ENCODE measurements at places on chromosomes 2 and 18.

DNA sequence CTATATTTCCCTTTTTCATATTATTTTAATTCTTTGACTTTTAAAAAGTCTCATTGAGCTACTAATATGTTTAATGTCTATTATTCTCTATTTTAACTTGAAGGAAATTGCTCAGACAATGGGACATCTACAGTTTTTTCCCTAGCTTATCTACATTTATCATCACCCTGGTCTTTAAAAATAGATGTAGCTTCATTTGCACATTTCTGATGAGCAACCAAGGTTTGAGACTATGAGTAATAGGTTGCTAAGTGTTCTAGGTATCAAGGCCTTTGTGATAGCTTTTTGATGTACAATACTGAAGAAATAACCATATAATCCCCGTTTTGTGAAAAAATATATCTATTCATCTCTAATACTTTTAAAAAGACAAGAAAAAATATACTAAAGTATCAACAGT, 47.0 kb downstream of the STAT4 start:
- no peak for DNase-seq

- DNase-seq = no peak
Observed at GRCh38 chr18:73366713-73367112, 498.9 kb upstream of the NETO1 start.

DNA sequence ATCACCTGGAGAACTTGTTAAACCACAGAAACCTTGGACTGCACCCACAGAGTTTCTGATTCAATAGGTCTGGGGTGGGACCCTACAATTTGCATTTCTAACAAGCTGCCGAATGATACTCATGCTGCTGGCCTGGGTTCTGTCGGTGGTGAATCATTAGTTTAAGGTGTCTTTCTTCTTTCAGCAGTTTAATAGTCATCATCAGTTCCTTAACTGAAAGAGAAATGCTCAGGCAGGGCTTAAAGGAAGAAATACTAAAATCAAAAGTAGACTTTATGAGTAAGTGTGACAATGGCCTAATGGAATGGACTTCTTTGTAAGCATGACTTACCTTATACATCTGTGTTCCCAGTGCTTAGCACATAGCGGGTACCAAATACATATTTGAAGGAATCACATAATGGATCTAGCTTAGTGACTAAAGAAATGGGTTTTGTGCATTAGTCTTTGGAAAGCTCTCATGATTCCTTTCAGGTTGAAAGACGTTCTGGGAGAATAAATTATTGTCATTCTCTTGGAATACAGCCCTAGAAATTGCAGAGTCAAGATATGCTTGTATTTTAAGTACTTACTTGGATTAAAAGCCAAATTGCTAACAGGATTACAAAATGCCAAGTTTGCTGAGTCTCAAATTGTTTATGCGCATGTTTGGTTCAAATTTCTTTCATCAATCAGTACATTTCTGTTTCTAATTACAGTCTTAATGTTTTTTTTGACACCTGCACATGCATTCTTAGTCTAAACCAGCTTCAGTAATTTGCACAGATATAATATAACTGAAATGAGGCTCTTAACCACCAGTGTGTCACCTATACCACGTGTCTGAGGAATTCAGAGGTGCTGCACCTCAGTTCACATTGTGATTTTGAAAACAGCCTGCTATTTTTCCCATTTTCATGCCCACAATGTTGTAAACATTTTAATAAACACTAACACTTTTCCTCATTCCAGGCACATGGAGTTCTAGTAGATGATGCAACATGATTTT, 220.3 kb upstream of the NRP2 start:
- no peak for DNase-seq

DNA sequence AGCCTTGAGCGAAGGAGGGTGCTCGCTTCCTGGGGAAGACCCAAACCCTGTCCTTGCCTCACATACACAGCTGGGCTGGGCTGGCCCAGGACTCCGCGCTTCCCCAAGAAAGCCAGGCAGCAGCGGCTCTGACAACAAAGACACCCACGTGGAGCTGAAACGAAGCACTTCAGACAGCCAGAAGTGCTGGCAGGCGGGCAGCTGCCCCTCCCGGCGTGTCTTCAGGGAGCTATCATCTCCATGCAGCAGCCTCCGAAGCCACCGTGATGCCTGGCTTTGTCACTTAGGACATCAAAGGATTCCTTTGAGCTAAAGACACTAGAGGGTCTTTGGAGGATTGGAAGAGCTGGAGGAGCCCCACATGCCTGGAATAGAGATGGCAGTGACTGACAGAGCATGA, 35.2 kb downstream of the C1QL2 start:
- no peak for DNase-seq

GRCh38 chr2:23456396-23456795, 71.4 kb downstream of the KLHL29 start:
- no peak for DNase-seq

- no peak for DNase-seq
Observed at GRCh38 chr2:207239754-207240494, 74.2 kb upstream of the KLF7 start.

DNA sequence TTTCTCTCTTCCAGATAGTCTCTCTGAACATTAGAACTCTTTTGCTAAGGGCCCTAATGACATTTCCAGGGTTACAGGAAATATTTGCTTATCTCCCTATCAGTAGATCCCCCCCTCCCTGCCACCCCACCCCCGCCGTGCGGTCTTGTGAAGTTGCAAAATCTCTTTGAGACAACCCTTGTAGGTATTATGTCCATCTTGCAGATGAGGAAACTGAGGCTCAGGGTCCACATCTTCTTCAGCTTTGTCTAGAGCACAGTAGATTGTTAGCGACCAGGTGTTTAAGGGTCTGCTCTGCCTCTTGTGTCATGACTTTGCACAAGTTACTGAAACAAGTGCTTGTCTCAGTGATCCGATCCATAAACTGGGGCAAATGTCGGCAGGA, 65.8 kb upstream of the GATA6 start:
- DNase-seq = no peak

DNA sequence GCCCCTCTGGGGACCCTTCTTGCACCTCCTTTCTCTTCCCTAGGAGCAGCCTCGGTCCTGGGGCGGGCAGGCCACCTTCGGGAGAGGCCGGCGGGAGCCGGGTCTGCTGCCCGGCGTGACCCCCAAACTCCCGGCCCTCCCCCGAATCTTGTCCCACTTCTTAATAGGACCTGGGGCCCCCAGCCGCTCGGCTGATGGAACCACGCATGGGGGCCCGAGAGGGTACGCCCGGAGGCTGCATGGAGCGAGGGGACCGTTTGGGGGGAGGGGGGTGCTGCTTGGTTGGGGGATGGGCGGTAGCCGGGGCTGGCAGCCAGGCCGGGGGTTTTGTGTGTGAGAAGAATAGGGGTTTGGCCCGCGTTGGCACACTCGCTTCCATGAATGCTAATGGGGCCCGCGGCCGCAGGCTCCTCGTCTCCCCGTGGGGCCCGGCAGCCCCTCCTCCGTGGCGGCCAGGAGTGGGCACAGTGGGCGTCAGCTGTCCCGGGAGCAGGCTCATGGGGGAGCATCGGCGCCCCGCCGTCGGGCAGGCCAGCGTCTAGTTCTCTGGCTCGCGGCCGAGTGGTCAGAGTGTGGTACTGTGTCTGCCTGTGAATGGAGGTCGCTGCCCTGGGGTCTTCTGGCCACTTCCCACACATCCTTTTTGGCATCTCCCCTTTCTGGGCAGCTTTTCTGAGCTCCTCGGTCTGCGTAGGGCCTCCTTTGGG, 1.0 kb downstream of the GAREM2 start:
- DNase-seq = no peak

DNA sequence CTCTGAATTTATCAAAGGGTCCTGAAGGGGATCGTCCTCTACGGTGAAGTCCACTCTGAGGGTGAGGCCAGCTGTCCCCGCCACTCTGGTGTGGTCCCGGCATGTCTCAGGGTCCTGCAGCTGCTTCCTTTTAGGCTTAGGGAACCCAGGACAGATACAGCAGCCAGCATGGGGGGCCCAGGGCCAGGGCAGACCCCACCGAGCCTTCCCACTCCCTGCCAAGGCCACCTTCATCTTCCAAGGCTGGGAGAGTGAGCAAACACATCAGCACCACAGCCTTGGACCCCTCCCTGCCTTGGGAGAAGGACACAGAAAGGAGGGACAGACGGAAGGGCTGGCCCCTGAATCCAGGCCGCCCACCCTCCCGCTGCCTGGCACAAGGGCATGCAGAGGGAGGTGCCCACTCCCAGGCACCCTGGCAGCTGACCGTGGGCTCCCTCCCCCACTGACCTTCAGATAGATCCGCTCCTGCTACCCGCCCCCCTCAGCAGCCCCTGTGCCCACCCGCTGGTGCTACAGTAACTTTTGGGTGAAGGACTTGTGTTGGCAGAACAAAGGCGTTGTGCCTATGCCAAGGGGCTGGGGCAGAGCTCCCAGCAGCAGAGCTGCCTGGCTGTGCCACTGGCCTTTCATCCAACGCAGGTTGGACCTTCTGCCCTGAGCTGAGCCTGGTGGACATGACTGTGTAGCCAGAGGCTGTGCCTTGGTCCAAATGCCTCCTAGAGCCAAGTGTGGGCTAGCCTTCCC, 7.6 kb downstream of the CYP26B1 start:
- no peak for DNase-seq

GRCh38 chr18:57131782-57132181, 15.1 kb upstream of the BOD1L2 start:
- no peak for DNase-seq

- DNase-seq = no peak
Observed at GRCh38 chr2:665340-666073, 11.7 kb downstream of the TMEM18 start.

DNA sequence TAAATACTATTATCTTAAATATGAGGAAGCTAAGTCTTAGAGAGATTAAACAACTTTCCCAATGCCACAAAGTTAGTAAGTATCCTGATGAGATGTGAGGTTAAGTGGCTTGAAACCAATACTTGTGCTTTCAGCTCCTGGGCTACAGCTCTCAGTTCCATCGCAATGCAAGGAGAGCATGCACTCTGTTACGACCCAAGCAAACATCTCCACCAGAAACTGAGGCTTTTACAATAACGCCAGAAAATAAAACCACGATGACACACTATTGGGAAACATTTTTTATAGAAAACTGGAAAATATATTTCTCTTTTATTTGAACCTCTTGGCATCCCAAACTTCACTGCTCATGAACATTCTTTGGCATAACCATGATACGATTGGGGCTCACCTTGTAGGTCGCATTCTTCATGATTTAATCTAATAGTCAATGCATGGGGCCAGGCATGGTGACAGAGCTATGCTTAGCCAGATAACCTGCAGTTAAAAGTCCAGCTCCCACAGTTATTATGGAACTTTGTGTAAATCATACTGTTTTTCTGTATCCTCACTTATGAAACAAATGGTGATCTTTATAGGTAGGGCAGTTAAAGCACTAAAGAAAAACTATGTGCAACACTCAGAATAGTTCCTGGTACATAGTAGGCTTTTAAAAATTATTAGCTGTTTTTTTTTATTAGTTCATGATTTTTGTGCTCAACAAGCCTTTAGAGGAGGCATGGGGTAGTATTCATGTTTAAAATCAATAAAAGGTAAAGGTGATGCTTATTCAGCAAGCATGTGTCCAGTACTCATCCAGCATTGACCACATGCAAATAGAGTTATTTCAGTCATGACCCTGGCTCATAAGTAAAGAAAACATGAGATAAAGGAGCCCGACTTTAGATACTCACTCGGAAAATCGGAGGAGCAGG, 238.3 kb upstream of the TRIB2 start:
- DNase-seq = no peak

DNA sequence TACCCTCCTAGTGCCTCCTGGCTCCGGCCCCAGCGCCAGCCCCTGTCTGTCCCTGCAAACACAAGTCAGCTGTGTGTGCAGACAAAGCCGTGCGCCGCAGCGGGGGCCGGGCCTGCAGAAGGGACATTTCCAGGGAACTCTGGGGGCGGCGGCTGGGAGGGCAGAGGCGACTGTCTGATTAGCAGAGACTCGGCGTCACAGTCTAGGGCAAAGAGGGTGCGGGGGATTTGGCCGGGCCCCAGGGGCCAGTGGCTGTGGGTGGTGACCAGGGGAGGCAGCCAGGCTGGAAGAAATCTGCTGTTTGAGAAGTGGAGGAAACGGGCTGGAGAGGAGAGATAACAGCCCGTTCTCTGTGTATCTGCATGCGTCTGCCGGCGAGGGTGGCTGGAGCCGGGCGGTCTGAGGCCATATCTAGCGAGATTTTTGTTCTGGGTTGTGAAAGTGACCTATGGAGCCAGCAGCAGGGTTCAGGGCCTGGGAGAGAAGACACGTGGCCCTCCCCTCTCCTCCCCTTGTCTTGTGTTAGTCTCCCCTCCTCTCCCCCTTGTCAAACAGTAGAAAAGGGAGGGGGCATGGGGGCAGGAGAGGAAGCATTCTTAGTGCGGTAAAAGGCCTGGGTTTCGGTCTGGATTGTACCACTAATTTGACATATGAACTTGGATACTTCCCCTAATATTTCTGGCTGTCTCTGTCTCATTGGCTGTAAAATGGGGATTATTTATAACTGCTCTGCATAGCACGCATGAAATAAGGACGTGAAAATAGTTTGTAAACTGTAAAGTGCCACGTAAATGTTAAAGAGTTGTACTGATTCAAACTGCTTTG, 169.4 kb downstream of the SMAD7 start:
- no peak for DNase-seq

DNA sequence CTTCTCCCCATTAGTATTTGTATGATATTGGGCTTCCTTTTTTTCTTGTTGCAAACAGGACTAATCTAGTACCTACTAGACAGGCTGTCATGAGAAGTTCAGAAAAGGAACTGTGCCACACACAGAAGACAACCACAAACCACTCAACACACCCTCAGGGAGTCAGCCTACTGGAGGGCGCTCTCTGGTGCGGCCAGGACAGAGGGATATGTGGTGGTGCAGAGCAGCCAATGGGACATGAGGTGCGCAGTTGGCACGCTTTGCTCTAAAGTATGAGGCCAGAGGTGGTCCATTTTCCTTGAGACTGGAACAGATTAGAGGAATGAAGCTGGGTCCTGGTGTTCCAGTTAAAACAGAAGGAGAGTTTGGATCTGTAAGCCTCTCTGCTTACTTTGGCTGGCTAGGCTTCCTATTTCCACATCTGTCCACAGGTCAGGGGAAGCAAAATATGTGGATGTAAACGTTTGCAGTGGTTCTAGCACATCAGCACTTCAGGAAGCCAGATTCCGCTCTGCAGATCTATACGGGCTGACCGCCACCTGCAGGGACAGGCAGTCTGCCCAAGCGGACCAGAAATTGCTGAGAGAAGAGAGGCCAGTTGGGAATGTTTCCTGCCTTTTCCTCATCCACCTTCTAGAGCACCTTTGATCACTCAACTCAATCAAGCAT, 114.1 kb downstream of the GFPT1 start:
- no peak for DNase-seq

DNA sequence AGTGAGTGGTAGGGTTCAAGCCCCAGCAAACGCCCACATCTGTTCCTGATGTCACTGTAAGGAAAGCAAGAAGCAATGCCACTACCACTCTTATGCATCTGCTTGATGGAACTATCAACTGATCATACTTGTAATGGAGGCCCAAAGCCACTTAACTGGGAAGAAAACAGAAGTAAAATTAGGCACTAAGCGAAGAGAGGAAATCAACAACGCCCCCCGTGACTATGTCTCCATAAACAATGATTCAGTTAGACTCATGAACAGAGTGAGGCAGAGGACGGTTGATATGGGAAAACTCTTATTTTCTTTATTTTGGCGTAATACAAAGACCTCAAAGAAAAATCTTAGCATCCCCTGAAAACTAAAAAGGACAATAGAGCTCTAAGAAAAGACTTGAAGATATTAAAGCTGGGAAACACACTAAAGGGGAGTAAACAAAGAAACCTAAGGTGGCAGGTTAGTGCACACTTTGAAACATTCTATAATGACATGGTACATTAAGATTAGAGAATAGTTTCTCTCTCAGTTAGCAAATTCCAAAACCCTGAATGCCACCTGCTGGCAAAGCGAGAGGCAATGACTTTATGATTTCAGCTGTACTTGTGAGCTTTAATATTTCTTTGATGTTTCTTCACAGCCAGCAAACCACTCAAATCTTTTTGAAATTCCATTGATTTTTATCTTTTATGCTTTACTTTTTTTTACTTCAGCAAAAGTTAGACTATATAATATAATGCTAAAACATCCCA, 86.5 kb downstream of the LRP2 start:
- DNase-seq = no peak

All from HS-27A (cell line).